ENCODE measurements at places on chromosomes 2 and 18.

DNA sequence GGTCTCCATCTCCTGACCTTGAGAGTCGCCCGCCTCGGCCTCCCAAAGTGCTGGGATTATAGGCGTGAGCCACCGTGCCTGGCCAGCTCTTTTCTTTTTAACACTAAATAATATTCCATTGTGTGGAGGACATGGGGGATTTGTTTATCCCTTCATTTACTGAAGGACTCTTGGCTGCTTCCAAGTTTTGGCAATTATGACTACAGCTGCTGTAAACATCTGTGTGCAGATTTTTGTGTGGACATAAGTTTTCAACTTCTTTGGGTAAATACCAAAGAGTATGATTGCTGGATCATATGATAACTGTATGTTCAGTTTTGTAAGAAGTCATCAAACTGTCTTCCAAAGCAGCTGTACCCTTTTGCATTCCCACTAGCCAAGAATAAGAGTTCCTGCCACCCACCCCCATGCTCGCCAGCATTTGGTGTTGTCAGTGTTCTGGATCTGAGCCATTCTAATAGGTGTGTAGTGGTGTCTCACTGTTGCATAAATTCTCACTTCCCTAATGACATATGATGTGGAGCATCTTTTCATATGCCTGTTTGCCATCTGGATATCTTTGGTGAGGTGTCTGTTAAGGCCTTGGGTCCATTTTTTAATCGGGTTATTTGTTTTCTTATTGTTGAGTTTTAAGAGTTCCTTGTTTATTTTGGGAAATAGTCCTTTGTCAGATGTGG, 52.2 kb downstream of the TNFRSF11A start:
- DNase-seq = no peak

DNA sequence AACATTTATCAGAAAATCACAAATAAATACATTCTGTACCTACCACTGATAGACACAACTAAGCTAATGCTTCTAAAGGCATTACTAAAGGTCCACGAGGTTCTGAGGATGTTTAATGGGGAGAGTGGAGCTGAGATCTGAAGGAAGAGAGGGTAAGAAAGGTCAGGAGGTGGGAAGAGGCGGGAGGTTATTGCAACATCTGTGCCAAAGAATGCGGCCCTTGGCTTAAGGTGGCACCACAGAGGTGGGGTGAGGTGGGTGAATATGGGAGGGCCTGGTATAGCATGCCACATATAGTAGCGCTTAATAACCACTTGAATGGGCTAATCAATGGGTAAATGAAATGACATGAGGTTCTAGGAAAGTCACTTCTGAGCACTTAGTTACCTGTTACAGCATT, 217.8 kb upstream of the ATP5MC3 start:
- no peak for DNase-seq

- no peak for DNase-seq
These were observed 1389.1 kb upstream of the TMEFF2 start for GRCh38 chr2:193583638-193584400.

- no peak for DNase-seq
These were observed 97.4 kb downstream of the ADAM23 start for GRCh38 chr2:206540757-206541156.

GRCh38 chr2:16040271-16041010, 100.1 kb downstream of the MYCN start:
- DNase-seq = no peak

GRCh38 chr2:160916300-160916699, 243.9 kb upstream of the TANK start:
- DNase-seq = no peak

DNA sequence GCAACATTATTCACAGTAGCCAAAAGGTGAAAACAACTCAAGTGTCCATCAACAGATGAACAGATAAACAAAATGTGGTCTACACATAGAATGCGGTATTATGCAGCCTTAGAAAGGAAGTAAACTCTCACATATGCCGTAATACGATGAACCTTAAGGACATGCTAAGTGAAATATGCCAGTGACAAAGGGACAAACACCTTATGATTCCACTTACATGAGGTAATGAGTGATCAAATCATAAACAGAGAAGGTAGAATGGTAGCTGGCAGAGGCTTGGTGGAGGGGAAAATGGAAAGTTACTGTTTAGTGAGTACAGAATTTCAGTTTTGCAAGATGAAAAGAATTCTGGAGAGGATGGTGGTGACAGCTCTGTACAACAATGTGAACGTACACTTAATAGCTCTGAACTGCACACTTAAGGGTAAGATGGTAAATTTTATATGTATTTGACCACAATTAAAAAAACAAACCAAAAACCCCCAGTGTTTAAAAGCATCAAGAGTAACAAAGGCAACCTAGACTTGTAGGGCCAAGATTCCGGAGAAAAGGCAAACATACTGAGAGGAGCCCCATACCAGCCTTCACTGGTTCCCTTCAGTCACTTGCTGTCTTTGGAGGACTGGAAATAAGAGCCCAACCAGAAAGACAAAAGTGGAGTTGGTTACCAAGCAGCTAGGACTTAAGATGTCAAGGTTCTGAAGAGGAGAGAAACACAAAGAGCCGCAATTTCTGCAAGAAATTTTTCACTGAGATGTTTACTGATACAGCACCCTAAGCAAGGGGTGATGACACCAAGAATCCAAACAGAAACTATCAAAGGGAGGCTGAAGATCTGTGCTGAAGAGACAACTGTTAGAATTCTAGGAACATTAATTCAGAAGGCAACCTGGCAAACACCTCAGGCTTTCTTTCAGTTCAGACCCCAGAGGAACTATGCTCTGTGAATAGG, 61.3 kb downstream of the CUL3 start:
- no peak for DNase-seq

DNA sequence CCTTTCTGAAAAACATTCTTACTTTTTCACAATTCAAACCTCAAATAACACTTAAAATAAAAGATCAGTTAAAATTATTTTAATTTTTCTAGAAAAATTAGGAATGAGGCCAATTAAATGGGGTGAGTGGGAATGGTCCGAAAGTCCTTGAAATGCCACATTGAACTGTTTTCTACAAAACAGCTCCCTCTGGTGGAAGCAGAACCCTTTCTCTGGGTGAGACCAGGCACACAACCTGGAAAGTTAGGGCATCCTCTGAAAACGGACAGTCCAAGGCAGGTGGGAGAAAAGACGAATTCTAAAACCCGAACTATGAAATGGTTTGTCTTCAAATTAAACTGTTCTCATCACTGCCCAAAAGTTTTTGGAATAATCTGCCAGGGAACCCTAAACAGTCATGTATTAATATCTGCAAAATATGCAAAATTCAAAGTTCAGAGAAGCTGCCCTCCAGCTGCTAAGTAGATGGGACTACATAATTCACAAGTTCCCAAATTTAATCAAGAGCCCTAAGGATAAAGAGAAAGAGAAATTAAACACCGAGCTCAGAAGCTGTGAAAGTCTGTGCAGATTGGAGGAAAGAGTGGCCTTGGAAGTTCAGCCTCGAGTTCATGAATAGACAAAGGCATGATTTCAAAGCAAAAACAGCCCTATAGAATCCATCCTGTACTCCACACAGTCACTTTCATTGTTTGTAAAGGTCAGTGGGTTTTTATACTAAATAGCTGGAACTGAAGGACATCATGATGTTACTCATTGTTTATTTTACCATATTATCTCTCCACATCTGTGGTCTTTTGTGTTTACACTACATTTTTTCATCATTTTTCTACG, 108.3 kb downstream of the PIEZO2 start:
- no peak for DNase-seq

- DNase-seq = no peak
These were observed 60.4 kb downstream of the SETBP1 start for GRCh38 chr18:44741085-44741484.

DNA sequence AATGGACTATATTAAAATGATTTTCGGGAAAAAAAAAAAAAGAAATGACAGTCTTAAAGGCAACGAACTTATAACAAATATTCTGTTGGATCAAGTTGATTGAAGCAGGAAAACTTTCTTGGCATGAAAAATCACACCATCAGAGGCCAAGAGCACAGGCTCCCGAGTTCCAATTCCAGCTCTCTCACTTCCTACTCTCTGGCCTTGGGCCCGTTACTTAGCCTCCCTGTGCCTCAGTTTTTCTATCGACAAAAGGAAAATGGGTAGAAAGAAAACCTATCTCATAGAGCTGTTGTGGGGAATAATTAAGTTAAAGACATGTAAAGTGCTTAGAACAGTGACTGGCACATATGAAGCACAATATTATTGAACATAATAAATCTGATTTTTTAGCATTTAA, 74.2 kb downstream of the HNRNPLL start:
- no peak for DNase-seq

DNA sequence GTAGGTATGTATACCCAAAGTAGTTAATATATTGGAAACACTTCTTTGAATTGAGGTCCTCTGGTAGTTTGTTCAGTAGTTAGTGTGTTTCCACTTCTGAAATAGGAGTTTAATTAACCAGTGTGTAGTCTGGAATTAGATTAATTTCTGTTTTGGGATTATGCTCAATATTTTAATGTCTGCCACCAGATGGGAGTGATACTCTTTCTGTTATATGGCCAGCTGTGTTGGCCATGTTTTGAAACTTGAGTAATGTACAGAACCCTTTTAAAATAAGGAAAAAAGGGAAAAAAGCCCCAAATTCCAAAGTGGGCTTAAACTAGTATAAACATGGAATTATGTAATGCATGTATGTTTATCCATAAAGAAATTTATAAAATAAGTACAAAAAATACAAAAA, 147.7 kb downstream of the CTNNA2 start:
- no peak for DNase-seq

- DNase-seq = peak; percentile 39
These were observed 52.4 kb downstream of the INHBB start for GRCh38 chr2:120398051-120398995.

DNA sequence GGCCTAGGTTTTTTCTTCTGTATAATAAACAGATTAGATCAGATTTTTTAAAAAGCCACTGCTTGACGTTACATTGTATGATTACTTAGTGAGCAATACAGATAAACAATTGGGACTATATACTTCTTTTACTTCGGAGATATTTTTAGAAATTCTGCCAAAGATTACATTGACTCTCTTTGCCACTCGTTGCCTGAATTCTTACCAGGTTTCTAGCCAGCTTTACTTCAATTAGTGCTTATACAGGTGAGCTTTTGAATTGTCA, 156.6 kb downstream of the HAUS1 start:
- DNase-seq = no peak

DNA sequence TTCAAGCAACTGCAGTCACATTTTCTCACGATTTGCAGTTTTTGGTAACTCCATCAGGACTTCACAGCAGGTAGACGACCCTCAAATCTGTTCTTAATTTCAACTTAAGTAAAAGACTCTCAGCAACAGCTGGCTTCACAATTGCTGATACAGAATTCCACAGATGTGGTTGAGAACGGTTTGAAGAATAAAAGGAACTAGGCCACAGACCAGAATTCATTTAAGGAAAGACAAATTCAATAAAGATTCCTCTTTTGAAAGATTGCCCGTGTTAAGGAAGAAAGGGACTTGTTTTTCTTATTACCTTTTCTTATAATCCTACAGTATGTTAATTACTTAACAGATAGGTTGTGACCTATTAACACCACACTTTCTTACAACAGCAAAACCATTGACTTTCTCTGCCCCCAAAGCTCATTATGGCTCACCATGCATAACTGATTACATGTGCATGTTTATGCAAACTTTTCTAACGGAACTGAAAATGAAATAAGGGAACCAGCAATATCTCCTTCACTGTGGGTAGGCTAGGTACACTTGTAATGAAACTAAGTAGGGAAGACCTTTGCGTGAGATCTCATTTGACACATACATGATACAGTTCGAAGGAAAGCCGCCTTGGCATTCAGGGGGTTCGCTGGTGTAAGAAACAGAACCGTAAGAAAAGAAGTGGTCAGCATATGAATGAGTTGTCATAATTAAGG, 4.7 kb upstream of the ZNF516 start:
- no peak for DNase-seq

- no peak for DNase-seq
These were observed 235.9 kb downstream of the DSEL start for GRCh38 chr18:67280486-67281242.

- no peak for DNase-seq
These were observed 14.0 kb upstream of the ARID5A start for GRCh38 chr2:96522304-96523203.

GRCh38 chr2:239158641-239159475, 242.0 kb downstream of the HDAC4 start:
- DNase-seq = peak; percentile 11

- DNase-seq = no peak
These were observed 1661.6 kb downstream of the SUCLG1 start for GRCh38 chr2:82797469-82797868.

- DNase-seq = no peak
These were observed 423.2 kb upstream of the CRIM1 start for GRCh38 chr2:35932276-35932963.

DNA sequence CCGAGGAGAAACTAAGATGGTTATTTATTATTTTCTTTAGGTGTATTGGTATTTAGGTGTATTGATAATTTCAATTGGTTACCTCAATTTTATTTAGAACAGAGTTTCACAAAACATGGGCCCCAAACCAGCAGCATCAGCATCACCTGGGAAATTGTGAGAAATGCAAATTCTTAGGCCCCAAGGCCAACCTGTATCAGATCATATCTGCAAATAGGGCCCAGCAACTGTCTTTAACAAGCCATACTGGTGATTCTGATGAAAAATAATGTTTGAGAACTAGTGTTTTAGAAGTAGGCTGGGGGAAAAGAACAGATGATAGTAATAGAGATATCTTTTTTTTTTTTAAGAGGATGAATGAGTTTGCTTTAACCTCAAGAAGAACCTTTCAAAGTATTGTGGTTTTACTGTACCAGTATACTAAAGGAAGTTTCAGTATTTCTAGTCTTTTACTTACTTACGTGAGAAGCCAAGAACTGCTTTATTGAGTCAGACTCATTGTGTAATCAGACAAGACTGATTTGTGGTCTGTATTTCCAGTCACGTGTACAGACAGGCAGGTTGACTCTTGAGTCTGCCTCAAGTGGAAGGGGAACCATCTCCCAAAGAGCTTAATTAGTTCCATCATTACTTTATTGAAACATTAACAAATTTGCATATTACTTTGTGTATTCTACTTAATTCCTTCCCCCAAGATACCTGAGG, 60.4 kb upstream of the GAREM1 start:
- DNase-seq = no peak

DNA sequence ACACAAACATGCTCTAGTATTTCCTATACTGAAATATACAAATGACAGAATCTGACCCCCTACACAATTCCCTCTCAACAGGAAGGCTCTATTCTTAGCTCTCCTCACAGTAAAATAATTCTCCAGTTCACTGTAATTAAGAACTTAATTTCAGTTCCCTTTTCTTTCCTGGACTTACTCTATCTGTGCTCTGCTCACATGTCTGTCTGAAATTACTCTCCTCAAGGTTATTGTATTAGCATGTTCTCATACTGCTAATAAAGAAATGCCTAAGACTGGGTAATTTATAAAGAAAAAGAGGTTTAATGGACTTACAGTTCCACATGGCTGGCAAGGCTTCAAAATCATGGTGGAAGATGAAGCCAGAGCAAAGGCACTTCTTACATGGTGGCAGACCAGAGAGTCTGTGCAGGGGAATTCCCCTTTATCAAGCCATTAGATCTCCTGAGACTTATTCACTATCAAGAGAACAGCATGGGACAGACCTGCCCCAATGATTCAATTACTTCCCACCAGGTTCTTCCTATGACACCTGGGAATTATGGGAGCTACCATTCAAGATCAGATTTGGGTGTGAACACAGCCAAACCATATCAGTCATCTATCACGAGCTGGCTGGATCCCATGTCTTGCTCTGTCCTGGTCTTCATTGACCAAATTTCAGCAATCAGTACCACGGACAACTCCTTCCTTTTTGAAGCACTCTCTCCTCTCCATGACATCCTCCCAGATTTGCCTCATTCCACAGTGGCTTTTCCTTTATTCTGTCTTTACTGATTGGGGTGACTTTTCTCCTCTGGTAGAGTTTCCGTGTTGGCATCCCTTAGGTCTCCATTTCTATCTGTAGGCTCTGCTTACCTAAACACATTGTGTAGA, 110.9 kb downstream of the GALR1 start:
- DNase-seq = no peak
